ENCODE measurements at places on chromosomes 7 and 10. TPM values are rescaled to one million over a fixed set of nuclear protein-coding genes. Genes with fewer than 3 reads are reported as not detected.

SNX13 gene
- 24.4 TPM for polyA plus RNA-seq

OPN1SW gene
- polyA plus RNA-seq, result not detected

CPA4 gene
- polyA plus RNA-seq, result not detected

ELFN1 gene
- 0.11 TPM for polyA plus RNA-seq

SDK1 gene
- not detected for polyA plus RNA-seq

DNA sequence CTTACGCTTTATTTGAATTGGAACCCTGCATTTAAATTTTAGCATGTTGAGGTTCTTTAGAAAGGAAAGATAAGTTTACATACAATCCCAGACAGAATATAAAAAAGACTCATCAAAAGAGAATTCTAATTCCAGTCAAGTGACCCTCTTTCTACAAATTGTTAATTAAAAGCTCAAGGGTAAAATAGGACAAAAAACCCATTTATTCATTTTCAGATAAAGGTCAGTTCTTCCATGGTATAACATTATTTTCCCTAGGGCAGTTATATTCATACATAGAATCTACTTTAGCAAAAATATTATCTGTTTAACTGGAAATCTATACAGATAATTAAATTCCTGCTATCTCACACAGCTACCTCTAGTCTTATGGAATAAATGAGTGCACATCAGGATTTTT lies 137.5 kb upstream of the LAMB4 start:
- no peaks in the 10 kb centered on the region for H3K36me3 ChIP-seq
- peaks cover 3% of the 10 kb centered on the region for H3K27me3 ChIP-seq
- H3K4me3 ChIP-seq, result no peak overlapping the region
- no peak for DNase-seq
- H3K4me1 ChIP-seq, result no peaks in the 10 kb centered on the region

- no peaks in the 10 kb centered on the region for H3K36me3 ChIP-seq
- no peak for DNase-seq
- no peaks in the 10 kb centered on the region for H3K4me1 ChIP-seq
- H3K27me3 ChIP-seq, result peaks cover 5% of the 10 kb centered on the region
These were observed 579.4 kb downstream of the SDK1 start for GRCh38 chr7:3880228-3880987.

DNA sequence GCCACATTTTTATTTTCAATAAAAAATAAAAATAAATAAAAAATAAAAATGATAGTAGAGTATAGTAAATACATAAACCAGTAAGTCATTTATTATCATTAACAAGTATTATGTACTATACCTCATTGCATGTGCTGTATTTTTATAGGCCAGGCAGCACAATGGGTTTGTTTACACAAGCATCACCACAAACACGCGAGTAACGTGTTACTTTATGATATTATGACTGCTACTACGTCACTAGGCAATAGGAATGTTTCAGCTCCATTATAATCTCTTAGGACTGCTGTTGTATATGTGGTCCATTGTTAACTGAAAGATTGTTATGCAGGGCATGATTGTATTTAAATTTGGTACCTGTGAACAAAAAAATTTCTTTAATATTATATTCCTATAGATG lies 20.8 kb upstream of the SDHAF3 start:
- peaks cover 17% of the 10 kb centered on the region for H3K27me3 ChIP-seq
- no peaks in the 10 kb centered on the region for H3K36me3 ChIP-seq
- no peak overlapping the region for H3K4me3 ChIP-seq
- no peak overlapping the region for H3K27ac ChIP-seq

GRCh38 chr7:18504965-18505364 lies 9.4 kb downstream of the HDAC9 start:
- no peaks in the 10 kb centered on the region for H3K27me3 ChIP-seq
- no peak overlapping the region for H3K27ac ChIP-seq
- no peak for DNase-seq
- H3K4me1 ChIP-seq, result no peaks in the 10 kb centered on the region

Data from K562 (cell line).